Foreskin keratinocyte (primary cell): ENCODE measurements at places on chromosomes 4 and X. TPM values are rescaled to one million over a fixed set of nuclear protein-coding genes. Genes with fewer than 3 reads are reported as not detected.

Gene DOK7
- total RNA-seq = 0.81 and 1.1 TPM in 2 replicates

Gene ART3
- 0.41 TPM in 1 of 2 replicates, not detected in the other for total RNA-seq

Gene RASSF6
- total RNA-seq = 1.2 and 1.3 TPM in 2 replicates

GRCh38 chrX:2781698-2782097 lies 29.9 kb downstream of the XG start:
- DNase-seq = no peak

DNA sequence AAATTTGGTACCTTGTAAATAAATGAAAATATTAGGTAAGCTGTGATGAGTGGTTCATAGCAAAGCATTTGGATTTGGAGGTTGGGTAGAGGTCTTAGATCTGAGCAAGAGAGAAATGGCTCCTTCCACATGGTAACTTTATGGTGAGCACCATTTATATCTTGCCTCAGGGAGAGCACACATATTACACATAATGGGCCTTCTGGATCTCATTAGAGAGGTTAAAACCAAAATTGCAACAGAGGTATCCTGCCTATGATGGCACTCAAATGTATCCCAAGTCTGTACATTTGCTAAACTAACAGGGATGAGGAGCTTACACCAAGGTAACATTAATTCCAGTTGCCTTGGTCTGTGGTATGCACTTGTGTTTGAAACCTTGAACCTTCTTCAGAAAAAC lies 87.1 kb upstream of the PUDP start:
- no peak for DNase-seq

GRCh38 chr4:81963015-81963762 lies 410.6 kb downstream of the HNRNPD start:
- no peak for DNase-seq

- DNase-seq = no peak
These were observed 42.5 kb downstream of the SLC39A8 start for GRCh38 chr4:102302762-102303161.

GRCh38 chr4:22787753-22788375 lies 95.1 kb downstream of the GBA3 start:
- DNase-seq = no peak

- no peak for DNase-seq
These were observed 1.1 kb upstream of the CHST7 start for GRCh38 chrX:46572340-46572936.

GRCh38 chrX:107448998-107449835 lies at the start of gene FRMPD3:
FRMPD3 (plus strand) TSS chrX:107449652; CDS start chrX:107526589, 76,937 bp downstream.
- DNase-seq = no peak

GRCh38 chrX:38968344-38969216 lies 167.3 kb downstream of the MID1IP1 start:
- DNase-seq = no peak

- no peak for DNase-seq
These were observed 55.3 kb downstream of the PDS5A start for GRCh38 chr4:39922399-39922798.

DNA sequence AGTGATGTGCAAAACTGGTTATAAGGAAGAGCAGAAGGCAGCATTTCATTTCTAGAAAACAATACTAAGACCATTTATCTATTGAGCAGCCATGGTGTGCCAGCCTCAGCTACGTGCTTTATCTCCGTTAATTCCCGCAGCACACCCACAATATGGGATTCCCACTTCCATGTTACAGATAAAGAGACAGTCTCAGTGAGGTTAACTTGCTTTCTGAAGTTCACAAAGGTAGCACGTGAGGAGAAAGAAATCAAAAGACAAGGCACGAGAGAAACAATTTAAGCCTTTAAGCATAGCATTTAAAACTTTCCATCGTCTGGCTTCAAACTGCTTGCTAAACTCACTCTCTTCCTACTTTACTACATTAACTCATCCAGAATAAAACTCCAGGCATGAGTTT lies 8.0 kb upstream of the RPL34 start:
- no peak for DNase-seq
